Breast epithelium (tissue), 4 donors: ENCODE measurements at places on chromosomes 7 and 10.

DNA sequence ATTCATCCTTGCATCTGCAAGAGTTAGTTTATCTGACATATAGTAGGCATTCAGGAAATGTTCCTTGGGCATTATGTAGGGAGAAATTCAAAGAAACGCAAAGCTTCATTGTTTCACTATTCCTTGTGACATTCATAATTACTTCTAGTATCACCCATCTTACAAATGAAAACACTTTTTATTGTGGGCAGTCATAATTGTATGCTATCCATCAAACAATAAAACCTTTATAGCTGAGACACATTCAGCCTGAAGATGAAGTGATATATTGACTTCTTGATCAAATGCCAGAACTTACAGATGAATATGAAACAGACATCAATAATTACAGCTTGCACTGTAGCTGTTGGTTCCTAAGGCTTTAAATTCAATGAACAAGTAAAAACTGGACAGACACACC is 36.4 kb downstream of the FAM204A start:
- no peak for DNase-seq
- no peak overlapping the region for H3K4me3 ChIP-seq

- no peaks in the 10 kb centered on the region for H3K36me3 ChIP-seq
- no peak for DNase-seq
- H3K4me3 ChIP-seq = no peak overlapping the region
- no peaks in the 10 kb centered on the region for H3K27me3 ChIP-seq
Observed at GRCh38 chr7:51101111-51101757, 215.4 kb downstream of the COBL start.

DNA sequence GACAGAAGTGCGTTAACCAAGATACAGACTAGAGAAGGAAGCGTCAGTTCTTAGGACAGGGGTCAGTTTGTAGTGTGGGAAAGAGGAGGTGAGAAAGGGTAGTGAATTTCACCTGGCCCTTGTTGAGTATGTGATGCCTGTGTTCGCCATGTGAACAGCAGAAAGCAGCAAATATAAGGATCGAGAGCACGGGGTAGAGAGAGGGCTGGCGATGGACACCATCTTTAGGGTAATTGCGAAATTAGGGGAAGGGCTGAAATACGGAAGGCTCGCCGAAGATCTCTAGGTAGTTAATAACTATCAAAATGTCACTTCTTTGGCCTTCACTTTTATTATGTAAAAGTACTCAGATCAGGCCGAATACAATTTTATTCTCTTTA is 6.2 kb upstream of the MEST start:
- H3K4me3 ChIP-seq = peak overlapping the region; percentile 35
- no peaks in the 10 kb centered on the region for H3K27me3 ChIP-seq
- H3K27ac ChIP-seq = peak overlapping the region; percentile 83
- no peaks in the 10 kb centered on the region for H3K36me3 ChIP-seq

GRCh38 chr7:101516851-101517250 is 112.2 kb downstream of the MYL10 start:
- H3K4me3 ChIP-seq = no peak overlapping the region
- H3K27ac ChIP-seq = no peak overlapping the region
- H3K4me1 ChIP-seq = no peaks in the 10 kb centered on the region
- no peaks in the 10 kb centered on the region for H3K27me3 ChIP-seq
- no peak for DNase-seq

DNA sequence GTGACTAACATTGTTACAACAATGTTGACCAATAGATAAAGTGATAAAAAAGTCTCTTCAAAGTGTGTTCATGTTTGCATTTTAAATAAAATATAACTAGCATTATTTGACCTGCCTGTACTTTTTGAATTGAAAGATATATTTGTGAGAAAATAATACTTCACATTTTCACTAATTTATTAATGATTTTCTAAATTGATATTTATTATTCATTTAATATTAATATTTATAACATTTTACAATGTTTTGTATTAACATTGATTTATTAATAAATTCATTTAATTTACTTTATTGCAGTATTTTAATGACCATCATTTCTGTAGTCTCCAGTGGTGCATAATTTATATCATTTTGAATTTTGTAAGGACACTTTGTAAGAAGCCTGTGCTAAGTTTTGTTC is 150.0 kb upstream of the BET1 start:
- DNase-seq = no peak
- no peak overlapping the region for H3K27ac ChIP-seq
- no peaks in the 10 kb centered on the region for H3K27me3 ChIP-seq
- no peaks in the 10 kb centered on the region for H3K4me1 ChIP-seq

DNA sequence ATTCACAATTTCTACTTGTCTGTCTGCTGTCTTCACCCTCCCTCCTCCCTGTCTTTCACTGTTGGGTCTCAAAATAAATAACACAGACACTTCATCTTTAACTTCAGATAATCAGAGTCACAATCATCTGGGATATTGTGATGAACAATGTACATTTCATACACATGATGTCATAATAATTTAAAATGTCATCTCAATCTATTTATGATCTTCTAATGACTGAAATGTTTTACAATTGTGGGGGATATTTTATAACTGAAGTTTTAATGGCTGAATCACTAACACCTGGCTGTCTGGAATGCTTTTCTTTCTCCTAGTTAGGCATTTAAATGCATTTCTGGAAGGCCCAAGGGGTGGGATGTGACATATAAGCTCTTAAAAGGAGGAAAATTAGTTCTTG is 859.8 kb downstream of the LRMDA start:
- no peak overlapping the region for H3K4me3 ChIP-seq
- H3K27me3 ChIP-seq = no peaks in the 10 kb centered on the region
- H3K36me3 ChIP-seq = no peaks in the 10 kb centered on the region
- no peak for DNase-seq
- no peak overlapping the region for H3K27ac ChIP-seq
- H3K4me1 ChIP-seq = no peaks in the 10 kb centered on the region

- no peak overlapping the region for H3K27ac ChIP-seq
- no peak overlapping the region for H3K4me3 ChIP-seq
- H3K27me3 ChIP-seq = no peaks in the 10 kb centered on the region
- no peaks in the 10 kb centered on the region for H3K4me1 ChIP-seq
Observed at GRCh38 chr7:101792051-101792681, 25.3 kb upstream of the CUX1 start.

DNA sequence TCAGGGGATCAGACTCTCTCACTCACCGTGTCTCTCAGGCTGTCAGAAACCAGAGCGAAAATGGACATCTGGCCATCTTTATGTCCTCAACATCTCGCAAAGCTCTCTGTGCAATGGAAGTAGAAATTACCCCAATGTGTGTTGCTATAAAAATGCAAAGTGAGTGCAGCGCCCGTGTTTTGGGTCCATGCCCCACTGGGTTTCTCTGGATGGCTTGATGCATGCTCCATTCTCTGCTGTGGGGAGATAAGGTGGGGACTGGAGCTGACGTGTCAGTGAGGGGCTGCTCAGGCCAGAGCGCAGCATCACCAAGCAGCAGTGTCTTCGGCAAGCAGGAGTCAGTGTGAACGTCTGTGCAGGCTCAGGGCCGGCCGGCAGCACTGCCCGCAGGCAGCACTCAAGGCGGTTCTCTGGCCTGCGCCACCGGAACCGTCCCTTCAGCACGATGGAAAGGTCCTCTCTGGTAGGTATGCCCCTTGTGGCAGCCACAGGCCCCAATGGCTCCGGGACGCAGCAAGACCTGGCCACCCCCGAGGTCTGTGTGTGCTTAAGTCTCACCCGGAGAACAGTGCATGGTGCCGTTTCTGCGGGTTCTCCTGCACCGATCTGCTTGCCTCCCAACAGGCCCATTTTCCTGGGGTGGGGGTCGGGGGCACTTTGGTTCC is 30.2 kb downstream of the WDR86 start:
- H3K4me1 ChIP-seq = no peaks in the 10 kb centered on the region
- no peaks in the 10 kb centered on the region for H3K27me3 ChIP-seq
- H3K4me3 ChIP-seq = no peak overlapping the region
- H3K27ac ChIP-seq = no peak overlapping the region
- H3K36me3 ChIP-seq = no peaks in the 10 kb centered on the region

GRCh38 chr10:102408728-102409603 is 9.6 kb downstream of the PSD start:
- H3K27me3 ChIP-seq = peaks cover 2% of the 10 kb centered on the region
- peak overlapping the region; percentile 23 for H3K4me3 ChIP-seq
- H3K4me1 ChIP-seq = no peaks in the 10 kb centered on the region
- peak overlapping the region; percentile 55 for H3K27ac ChIP-seq
- no peak for DNase-seq

GRCh38 chr10:5419466-5420094 is 7.2 kb downstream of the NET1 start:
- H3K36me3 ChIP-seq = no peaks in the 10 kb centered on the region
- H3K4me3 ChIP-seq = no peak overlapping the region
- no peak overlapping the region for H3K27ac ChIP-seq
- no peak for DNase-seq

- no peak overlapping the region for H3K27ac ChIP-seq
- no peak for DNase-seq
- peak overlapping the region; percentile 56 for H3K4me3 ChIP-seq
- H3K27me3 ChIP-seq = no peaks in the 10 kb centered on the region
Observed at GRCh38 chr7:70595755-70596597, 536.0 kb upstream of the GALNT17 start.

DNA sequence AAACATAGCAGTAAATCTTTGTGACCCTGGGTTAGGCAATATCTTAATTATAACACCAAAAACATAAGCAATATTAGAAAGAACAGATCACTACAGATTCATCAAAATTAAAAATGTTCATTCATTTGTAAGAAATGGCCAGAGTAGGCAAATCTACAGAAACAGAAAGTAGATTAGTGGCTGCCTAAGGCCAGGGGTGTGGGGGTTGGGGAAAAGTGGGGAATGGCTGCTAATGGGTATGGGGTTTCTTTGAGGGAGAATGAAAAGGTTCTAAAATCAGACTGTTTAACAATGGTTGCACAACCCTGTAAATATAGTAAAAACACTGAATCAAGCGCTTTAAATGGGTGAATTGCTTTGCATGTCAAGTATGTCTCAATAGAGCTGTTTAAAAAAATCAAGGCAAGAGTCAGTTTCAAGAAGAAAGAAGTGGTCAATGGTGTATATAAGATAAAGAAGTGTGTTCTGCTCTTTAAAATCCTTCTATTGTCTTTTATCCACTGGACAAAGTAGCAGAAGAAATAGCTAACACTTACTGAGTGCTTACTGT is 42.6 kb downstream of the CDK6 start:
- no peak for DNase-seq
- no peaks in the 10 kb centered on the region for H3K36me3 ChIP-seq
- no peak overlapping the region for H3K27ac ChIP-seq
- H3K4me3 ChIP-seq = no peak overlapping the region
- H3K27me3 ChIP-seq = no peaks in the 10 kb centered on the region

DNA sequence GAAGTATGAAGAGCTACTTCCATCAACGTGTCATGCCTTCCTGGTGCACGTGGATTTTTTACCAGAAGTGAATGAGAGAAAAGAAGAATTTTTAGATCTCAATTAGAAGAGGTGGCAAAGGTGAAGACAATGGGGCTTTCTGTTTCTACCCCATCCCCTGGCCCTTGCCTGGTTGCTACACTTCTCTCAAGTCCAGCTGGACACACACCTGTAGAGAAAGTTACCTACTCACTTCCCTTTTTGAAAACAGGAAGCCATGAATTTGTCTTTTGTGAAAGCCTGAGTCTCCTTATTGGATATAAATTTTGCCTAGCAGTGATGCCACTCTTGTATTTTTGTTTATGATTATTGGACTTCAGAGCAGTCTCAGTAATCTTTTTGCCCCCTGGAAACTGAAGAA is 142.9 kb upstream of the AKR1E2 start:
- H3K4me1 ChIP-seq = no peaks in the 10 kb centered on the region
- no peak overlapping the region for H3K27ac ChIP-seq
- H3K27me3 ChIP-seq = no peaks in the 10 kb centered on the region
- no peak overlapping the region for H3K4me3 ChIP-seq

GRCh38 chr7:99312316-99313203 is 13.1 kb upstream of the ARPC1A start:
- H3K4me3 ChIP-seq = no peak overlapping the region
- no peaks in the 10 kb centered on the region for H3K36me3 ChIP-seq
- H3K27ac ChIP-seq = no peak overlapping the region

DNA sequence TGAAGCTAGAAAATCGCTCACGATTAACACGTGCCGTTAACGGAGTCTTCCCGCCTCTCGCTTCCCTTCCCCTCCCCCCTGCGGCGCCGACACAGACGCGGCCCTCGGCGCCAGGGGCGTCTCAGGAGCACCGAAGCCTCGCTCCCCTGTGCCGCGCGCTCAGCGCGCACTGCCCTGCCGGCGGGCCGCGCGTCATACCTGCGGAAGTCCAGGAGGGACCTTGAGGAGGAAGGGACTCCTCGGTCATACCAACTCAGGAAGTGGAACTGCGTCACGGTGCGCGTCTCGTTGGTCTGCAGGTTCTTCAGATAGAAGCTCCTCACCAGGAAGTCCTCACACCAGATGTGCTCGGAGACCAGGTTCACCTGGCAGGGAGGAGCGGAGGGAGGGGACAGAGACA is 239.6 kb downstream of the DNAJB6 start:
- no peaks in the 10 kb centered on the region for H3K36me3 ChIP-seq
- H3K27me3 ChIP-seq = no peaks in the 10 kb centered on the region
- DNase-seq = no peak

DNA sequence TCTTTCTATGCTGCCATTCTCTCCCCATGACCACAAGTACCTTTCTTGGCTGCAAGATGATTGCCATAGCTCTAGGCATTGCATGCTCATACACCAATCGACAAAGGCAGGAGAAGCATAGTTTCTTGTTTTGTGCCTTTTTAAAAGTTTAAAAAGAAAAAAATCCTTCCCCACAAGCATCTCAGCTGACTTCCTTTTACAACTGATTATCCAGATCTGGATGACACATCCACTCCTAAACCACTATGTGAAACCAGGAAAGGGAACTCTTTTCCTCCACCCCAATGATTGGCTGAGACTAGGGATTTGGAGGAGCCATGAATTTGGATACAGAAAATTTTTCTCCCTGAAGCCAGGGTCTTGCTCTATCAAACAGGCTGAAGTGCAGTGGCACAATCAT is 14.5 kb upstream of the LRRC4 start:
- no peak overlapping the region for H3K4me3 ChIP-seq
- no peaks in the 10 kb centered on the region for H3K27me3 ChIP-seq
- no peaks in the 10 kb centered on the region for H3K36me3 ChIP-seq
- no peak overlapping the region for H3K27ac ChIP-seq
- H3K4me1 ChIP-seq = no peaks in the 10 kb centered on the region

- H3K4me3 ChIP-seq = no peak overlapping the region
- H3K4me1 ChIP-seq = no peaks in the 10 kb centered on the region
- H3K36me3 ChIP-seq = no peaks in the 10 kb centered on the region
- no peaks in the 10 kb centered on the region for H3K27me3 ChIP-seq
- H3K27ac ChIP-seq = peak overlapping the region; percentile 13
- DNase-seq = no peak
Observed at GRCh38 chr7:90624225-90624911, 28.2 kb downstream of the CDK14 start.
